ENCODE measurements at places on chromosomes 7 and 10. TPM values are rescaled to one million over a fixed set of nuclear protein-coding genes. Genes with fewer than 3 reads are reported as not detected.

Gene SPACDR
- 1.9 TPM for polyA plus RNA-seq

Gene OR2A12
- polyA plus RNA-seq, result not detected

Gene VAX1
- not detected for polyA plus RNA-seq

Gene ZCCHC24
- polyA plus RNA-seq, result 4.7 TPM

Gene RARRES2
- polyA plus RNA-seq, result not detected

Gene VTI1A
- 10.8 TPM for polyA plus RNA-seq

Gene DOCK1
- 15.6 TPM for polyA plus RNA-seq

Gene UCMA
- polyA plus RNA-seq, result not detected

Gene SAMD9
- 0.92 TPM for polyA plus RNA-seq

Gene SERPINE1
- 4,637 TPM for polyA plus RNA-seq

Gene GRM8
- not detected for polyA plus RNA-seq

Gene HYAL4
- polyA plus RNA-seq, result not detected

Gene OR2A5
- not detected for polyA plus RNA-seq

Gene HK1
- polyA plus RNA-seq, result 35.9 TPM

Gene ACSM6
- not detected for polyA plus RNA-seq

Gene SFR1
- polyA plus RNA-seq, result 3.6 TPM

Gene PAPOLB
- polyA plus RNA-seq, result not detected

DNA sequence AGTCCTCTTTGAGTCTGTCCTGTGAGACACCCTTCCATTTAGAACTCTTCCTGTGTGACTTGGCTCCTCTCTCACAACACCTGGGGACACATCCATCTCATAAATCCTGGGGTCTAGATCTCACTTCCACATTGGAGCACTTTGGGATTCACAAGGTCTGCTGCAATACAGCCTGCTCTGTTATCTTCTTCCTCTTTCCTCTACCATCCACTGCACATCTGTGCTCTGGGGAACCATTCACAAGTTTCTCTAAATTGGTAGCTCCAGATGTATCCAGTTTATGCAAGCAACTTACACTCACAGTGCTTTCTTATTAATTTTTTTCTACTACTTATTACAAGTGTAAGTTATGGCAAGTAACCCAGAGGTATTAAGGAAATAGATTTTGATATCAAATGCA is 5.5 kb upstream of the FIGNL1 start:
- no peak for DNase-seq

DNA sequence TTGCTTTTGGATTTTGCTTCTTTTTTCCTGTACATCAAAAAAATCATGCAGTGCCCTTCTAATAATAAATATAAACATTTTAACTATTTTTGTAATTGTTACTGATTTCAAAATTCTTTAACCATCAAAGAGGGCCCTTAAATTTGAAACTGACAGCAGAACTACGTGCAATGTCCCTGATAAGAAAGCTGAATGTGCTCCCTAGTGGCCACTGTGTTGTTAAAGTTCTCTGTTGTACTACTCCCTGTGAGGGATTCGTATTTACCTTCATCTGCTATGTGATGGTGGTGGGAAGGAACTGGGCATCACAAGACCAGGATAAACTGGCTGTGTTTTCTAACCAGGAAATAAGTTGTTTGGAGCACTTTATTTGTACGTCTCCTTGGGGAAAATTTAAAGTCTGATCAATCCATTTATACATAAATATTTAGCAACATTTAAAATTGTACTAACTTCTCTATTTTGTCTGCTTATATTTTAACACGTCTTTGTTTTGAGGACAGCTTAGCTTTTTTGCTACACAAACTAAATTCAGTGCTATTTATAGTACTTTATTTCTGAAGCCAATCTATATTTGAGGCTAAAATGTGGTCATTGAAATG is 322.4 kb downstream of the HGF start:
- DNase-seq, result peak; percentile 14

DNA sequence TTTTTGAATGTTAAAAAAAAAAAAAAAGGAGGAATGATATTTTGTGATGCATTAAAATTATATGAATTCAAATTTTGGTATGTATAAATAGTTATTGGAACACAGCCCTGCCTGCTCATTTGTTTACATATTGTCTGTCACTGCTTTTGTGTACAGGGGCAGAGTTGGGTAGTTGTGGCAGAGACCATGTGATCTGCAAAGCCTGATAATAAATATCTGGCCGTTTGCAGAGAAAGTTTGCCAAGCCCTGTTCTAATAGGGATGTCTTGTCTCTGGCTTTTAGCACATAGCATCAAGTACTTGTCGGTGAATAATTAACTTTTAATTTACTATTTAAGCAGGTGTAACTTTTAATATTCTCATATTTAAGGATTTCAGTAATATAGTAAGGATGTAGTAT is 19.8 kb downstream of the TSPAN13 start:
- no peak for DNase-seq

- DNase-seq, result no peak
Measured at GRCh38 chr10:70440296-70441160, 953 bp downstream of the NODAL start.

GRCh38 chr7:31437250-31437865 is 76.5 kb upstream of the ITPRID1 start:
- DNase-seq, result no peak

DNA sequence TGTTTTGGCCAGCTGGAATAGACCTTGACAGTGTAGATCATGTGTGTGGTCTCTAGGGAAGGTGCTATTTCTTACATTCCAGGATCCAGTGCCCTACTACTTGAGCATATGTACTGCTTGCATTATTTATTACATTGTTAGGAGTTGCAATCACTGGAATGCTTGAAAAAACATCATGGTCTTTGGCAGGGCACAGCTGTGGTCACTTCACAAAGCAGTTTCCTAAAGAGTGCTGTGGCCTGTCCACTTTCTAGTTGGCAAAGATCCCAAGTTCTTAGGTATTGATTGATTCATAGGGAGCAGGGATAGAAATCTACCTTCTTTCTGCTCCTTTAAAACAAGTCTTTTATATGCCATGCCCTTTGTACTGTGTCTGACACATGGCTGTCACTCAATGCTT is 4.6 kb downstream of the C7orf25 start:
- no peak for DNase-seq

- no peak for DNase-seq
Measured at GRCh38 chr7:158030071-158030470, 557.6 kb downstream of the PTPRN2 start.

GRCh38 chr10:31619531-31620061 is 300.6 kb downstream of the ZEB1 start:
- no peak for DNase-seq

DNA sequence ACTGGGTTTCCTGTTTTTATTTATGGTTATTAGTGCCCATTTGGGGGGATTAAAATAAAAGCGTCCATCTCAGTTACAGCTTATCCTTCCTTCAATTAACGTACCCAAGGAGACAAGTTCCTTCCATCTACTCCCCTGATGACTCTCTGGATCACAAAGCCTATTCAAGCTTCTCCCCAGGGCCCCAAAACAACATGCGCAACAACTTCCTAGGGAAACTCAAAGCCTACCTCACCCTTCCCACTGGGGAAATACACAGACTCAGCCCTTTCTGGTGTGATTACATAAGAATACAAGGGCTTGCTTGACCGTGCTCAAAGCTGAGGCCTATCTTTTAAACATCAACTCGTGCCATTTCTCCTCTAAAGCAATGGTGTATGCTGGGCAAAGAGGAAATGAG is 112.4 kb downstream of the CDK6 start:
- peak; percentile 55 for DNase-seq

DNA sequence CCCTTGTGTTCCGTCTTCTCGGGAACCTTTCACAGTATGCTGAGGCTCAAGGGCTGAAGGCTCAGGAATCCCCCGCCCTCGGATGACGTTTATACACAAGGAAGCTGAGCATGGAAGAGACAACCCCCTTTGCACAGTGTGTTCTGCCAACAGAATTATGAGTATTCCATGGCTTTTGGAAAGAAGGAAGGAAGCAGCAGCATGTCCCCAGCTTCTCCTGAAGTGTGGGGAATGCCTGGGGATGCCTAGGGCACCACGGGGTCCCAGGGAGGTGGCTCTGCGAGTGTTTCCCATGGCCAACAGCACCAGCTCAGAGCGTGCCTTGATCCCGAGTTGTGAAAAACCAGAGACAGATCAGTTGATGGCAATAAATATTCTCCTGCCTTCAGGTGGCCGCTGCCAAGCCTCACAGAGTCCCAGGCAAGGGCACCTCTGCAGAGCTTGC is 88.8 kb upstream of the DDC start:
- DNase-seq, result no peak

GRCh38 chr7:20624666-20625385 is 9.4 kb downstream of the ABCB5 start:
- no peak for DNase-seq

DNA sequence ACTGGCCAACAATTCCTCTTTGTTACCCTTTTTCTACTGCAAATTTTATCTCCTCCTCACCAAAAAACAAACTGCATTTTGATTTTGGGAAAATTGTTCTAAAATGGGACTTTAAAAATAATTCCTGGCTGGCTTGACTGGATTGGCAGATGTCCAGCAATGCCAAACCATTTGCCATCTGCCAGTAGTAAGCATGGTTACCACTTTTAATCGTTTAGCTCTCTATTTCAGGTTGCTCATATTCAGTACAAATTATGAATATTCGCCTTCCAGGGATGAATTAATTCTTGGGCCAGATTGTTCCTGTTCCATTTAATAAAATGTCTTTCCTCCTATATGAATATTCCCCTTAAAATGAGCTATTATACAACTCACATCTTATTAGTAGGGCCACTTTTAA is 35.7 kb downstream of the SMNDC1 start:
- no peak for DNase-seq

GRCh38 chr7:49513911-49514310 is 259.5 kb upstream of the VWC2 start:
- DNase-seq, result no peak

GRCh38 chr7:157279741-157280215 is 57.0 kb upstream of the DNAJB6 start:
- no peak for DNase-seq

GRCh38 chr10:111261081-111261615 is 184.3 kb downstream of the ADRA2A start:
- DNase-seq, result no peak

- no peak for DNase-seq
Measured at GRCh38 chr7:108200326-108200725, 70.2 kb upstream of the LAMB4 start.

GRCh38 chr7:5679813-5680473 is 101.5 kb downstream of the RNF216 start:
- no peak for DNase-seq

- DNase-seq, result no peak
Measured at GRCh38 chr10:133219782-133220181, 10.2 kb upstream of the UTF1 start.

DNA sequence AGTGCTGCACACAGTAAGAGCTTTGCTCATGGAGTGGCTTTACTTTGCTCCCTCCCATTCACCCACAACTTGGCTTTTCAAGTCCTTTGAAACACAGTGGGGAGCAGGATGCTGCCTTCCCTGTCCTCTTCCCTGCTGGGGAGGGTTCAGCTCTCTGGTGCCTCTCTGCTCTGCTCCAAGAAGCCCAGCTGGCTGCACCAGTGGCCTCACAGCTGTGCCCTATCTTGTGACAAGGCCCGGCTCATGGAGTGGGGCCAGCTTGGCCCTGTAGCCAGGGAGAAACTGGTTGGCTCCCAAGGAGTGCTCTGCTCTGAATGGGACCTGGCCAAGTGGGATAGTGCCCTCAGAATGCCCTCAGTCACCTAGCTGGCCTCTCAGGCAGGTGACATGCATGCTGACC is 212.3 kb upstream of the ZMIZ1 start:
- no peak for DNase-seq

GRCh38 chr10:8180360-8181109 is 126.0 kb downstream of the GATA3 start:
- DNase-seq, result no peak

GRCh38 chr7:36025190-36025589 is 127.9 kb upstream of the EEPD1 start:
- peak; percentile 36 for DNase-seq

DNA sequence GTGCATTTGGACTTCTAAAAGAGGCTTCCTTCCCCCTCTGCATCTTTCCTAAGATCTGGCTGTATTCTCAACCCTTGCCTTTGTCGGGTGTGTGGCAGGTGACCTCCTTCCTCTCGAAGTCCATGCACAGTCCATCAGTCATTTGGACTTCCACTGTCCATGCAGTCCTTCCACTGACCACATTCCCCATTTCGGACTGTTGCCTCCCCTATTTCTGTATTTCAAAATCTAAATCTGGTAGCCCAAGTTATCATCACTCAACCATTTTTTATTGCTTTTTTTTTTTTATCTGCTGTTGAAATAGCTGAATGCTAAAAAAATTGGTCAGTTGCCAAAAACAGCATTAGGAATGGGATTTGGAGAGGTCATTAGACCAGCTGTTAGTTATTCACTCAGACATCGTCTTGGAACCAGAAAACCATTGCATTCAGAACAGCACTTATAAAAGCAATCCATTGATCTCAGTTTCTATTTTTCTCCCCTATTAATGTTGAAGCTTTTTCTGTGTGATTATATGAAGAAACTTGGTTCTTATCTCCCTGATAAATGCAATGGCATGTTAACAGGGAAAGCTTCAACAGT is 575.6 kb downstream of the KIF20B start:
- no peak for DNase-seq

- peak; percentile 65 for DNase-seq
Measured at GRCh38 chr10:73999703-74000102, 1.8 kb downstream of the VCL start.

DNA sequence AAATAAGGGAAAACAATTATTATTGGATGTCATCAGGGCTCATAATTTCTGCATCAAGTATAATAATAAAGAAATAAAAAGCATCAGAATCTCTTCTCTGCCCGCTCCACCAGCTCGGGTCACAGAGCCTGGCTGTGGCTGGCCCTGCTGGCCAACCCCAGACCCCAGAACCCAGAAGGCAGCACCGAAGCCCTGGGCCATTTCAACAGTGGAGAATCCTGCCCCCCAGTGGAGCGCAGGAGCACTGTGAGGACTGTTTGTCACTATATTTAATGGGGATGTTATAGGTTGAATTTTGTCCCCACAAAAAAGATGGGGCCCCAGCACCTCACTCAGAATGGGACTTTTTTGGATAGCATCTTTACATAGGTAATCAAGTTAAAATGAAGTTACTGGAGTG is 27.3 kb downstream of the DENND11 start:
- DNase-seq, result no peak

- DNase-seq, result no peak
Measured at GRCh38 chr10:42594246-42594650, 44.1 kb downstream of the ZNF33B start.

GRCh38 chr10:6445671-6446316 is 134.3 kb downstream of the PRKCQ start:
- peak; percentile 41 for DNase-seq

DNA sequence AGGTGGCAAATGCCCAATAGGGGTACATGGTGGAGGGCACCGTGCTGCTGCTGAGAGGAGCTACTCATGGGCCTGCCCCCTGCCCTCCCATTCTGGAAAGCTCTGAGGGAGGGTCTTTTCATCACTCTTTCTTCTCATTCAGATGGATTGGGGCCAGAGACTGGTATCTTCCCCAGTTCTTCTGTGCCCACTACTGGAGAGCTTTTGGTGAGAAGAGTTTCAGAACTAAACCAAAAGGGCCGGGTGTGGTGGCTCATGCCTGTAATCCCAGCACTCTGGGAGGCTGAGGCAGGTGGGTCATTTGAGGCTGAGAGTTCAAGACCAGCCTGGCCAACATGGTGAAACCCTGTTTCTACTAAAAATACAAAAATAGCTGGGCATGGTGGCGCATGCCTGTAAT is 12.5 kb downstream of the ADRA2A start:
- DNase-seq, result no peak

GRCh38 chr10:121302541-121303180 is 295.6 kb downstream of the FGFR2 start:
- no peak for DNase-seq
